ENCODE measurements at places on chromosomes 16 and 17. TPM values are rescaled to one million over a fixed set of nuclear protein-coding genes. Genes with fewer than 3 reads are reported as not detected.

Gene ABCA6
- total RNA-seq: 66.5 TPM

DNA sequence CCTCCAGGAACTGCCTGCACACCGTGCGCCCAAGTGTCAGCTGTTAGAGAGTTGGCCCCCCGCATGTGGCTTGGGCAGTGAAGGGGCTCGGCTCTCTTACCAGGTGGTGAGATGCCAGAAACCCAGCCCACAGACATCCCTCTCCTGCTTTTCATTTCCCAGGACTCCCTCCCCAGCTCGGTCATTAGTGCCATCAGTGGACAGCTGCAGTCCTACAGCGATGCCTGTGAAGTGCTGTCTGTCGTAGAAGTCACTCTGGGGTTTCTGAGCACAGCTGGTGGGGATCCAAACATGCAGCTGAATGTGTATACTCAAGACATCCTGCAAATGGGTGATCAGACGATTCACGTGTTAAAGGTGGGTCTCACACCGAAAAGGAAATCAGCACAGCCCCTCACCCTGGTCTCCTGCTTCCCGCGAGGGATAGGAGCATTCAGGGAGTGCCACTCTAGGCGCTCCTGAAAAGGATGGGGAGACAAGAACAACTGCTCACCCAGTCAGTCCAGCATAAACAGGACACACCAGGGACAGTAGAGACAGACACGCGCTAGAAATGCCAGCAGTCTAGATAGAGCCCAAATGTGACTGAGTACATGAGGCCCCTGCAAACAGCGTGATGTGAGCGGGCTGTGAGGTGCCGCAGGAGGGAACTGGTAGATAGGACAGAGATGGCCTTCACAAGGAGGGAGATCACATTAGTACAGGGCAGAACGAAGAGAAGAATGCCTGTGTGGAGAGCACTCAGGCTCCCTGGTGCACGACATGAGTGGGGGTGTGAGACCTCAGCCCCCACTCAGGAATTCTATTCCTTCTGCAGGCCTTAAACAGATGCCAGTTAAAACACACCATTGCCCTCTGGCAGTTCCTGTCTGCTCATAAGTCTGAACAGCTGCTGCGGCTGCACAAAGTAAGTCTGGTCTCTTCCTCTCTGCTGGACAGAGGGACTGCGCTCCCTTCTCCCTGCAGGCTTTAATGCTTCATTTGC, 25.7 kb upstream of the ENDOV start:
- peaks cover 30% of the 10 kb centered on the region for H3K36me3 ChIP-seq
- no peaks in the 10 kb centered on the region for H3K4me1 ChIP-seq
- H3K4me3 ChIP-seq: no peak overlapping the region
- no peak overlapping the region for H3K27ac ChIP-seq
- H3K27me3 ChIP-seq: no peaks in the 10 kb centered on the region

Gene MYH1
- total RNA-seq: 2.3 TPM

DNA sequence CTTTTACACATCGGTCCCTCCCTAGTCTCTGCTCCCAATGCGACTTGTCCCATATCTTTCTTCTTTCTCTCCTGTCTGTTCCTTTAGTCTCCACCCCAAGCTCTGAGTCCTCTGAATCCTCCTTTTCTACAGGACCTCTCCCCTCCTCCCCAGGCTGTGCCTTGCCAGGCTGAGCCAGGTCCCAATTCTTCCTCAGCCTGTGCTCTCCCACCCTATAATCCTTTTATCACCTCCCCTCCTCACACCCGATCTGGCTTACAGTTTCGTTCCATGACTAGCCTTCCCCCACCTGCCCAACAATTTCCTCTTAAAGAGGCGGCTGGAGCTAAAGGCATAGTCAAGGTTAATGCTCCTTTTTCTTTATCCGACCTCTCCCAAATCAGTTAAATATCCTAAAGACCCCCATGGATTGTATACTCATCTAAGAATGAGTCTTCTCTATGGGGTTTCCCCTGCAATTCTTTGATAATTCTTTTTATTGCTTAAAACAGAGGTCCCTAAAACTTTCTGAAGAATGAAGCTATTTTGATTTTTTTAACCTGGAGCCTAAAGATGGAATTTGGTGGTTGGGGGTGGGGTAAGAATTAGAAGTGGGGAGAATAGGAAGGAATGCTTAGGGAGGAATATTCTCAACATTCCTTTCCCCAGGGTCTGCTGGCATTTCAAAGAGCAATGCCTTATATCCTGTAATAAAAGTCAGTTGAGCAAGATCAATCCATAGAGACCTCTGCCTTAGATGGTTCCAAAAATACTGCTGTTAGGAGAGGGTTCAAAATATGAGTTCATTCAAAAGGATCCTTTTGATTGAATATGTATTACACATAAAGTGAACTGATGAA, 102.8 kb downstream of the MYO1D start:
- H3K36me3 ChIP-seq: no peaks in the 10 kb centered on the region
- no peak overlapping the region for H3K27ac ChIP-seq
- no peaks in the 10 kb centered on the region for H3K4me1 ChIP-seq
- no peak overlapping the region for H3K4me3 ChIP-seq
- H3K27me3 ChIP-seq: no peaks in the 10 kb centered on the region

DNA sequence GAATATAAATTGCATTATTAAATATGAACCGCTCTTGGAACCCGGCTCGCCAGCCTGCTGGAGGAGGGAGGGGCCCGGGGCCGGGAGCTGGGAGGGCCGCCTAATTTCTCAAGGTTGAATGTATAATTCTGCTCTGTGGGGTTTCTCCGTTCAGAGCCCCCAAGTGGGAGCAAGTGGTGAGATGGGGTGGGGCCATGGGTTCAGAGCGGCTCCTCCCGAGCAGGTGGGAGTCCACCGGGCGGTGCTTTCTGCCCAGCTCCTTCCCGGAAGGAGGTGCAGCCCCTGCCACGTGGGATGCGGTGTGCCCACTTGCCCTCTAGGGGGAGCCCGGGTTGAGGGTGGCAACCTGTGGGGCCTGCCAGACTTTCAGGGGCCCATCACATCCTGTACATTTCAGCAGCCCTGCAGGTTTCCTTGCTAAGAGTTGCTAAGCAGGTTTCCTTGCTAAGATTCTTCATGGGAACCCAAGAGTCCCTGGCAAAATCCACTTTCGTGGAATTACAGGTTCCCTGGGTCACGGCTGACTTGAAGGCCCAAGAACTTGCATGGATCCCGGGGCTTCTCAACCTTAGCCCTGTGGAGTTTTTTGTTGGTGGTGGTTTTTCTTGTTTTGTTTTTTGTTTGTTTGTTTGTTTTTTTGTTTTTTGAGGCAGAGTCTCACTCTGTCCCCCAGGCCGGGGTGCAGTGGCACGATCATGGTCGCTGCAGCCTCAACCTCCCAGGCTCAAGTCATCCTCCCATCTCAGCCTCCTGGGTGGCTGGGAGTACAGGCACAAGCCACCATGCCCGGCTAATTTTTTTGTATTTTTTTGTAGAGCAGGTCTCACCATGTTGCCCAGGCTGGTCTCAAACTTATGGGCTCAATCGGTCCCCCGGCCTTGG, 196.7 kb upstream of the GSE1 start:
- H3K4me1 ChIP-seq: no peaks in the 10 kb centered on the region
- H3K4me3 ChIP-seq: no peak overlapping the region
- H3K27ac ChIP-seq: no peak overlapping the region
- H3K36me3 ChIP-seq: no peaks in the 10 kb centered on the region
- DNase-seq: peak; percentile 81

Gene NMT1
- total RNA-seq: 50.8 TPM

GRCh38 chr16:50209546-50210265, 56.6 kb downstream of the TENT4B start:
- peaks cover 32% of the 10 kb centered on the region for H3K36me3 ChIP-seq
- no peak overlapping the region for H3K4me3 ChIP-seq

- H3K4me3 ChIP-seq: no peak overlapping the region
- H3K36me3 ChIP-seq: peaks cover 12% of the 10 kb centered on the region
- no peak for DNase-seq
- H3K27me3 ChIP-seq: no peaks in the 10 kb centered on the region
- no peak overlapping the region for H3K27ac ChIP-seq
- H3K4me1 ChIP-seq: peaks cover 34% of the 10 kb centered on the region
Observed at GRCh38 chr17:40092581-40092980, 7.8 kb downstream of the NR1D1 start.

Gene PTX4
- total RNA-seq: not detected

- no peak overlapping the region for H3K4me3 ChIP-seq
- no peak overlapping the region for H3K27ac ChIP-seq
- no peaks in the 10 kb centered on the region for H3K36me3 ChIP-seq
Observed at GRCh38 chr16:12240036-12240435, 263.5 kb downstream of the SNX29 start.

GRCh38 chr17:737561-738113, 5.2 kb downstream of the TLCD3A start:
- no peak overlapping the region for H3K4me3 ChIP-seq
- H3K36me3 ChIP-seq: no peaks in the 10 kb centered on the region
- H3K27me3 ChIP-seq: no peaks in the 10 kb centered on the region
- no peaks in the 10 kb centered on the region for H3K4me1 ChIP-seq
- no peak for DNase-seq

GRCh38 chr17:546456-546855, 168.2 kb downstream of the VPS53 start:
- H3K27ac ChIP-seq: no peak overlapping the region
- H3K4me1 ChIP-seq: no peaks in the 10 kb centered on the region
- no peaks in the 10 kb centered on the region for H3K27me3 ChIP-seq
- H3K4me3 ChIP-seq: no peak overlapping the region
- no peak for DNase-seq
- peaks cover 3% of the 10 kb centered on the region for H3K36me3 ChIP-seq

DNA sequence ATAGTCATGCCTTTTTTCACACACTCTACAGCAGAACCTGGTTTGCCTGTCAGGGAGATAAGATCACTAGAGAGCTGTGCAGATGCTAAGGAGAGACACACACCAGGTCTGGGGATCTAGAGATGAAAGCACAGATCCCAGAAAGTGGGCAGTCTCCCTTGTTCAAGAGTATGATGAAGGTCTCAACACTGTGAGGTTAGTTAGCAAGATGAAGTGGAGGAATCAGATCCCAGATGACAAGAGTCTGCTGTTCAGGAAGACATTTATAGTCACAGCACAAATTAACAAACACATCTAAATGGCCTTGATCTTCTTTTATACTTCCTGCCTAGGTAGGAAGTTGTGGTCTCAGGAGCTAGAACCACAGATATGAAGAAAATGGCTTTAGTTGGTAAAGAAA, 23.4 kb upstream of the SKAP1 start:
- H3K27ac ChIP-seq: no peak overlapping the region
- no peak overlapping the region for H3K4me3 ChIP-seq
- no peaks in the 10 kb centered on the region for H3K4me1 ChIP-seq
- DNase-seq: no peak

All from right lobe of liver (tissue), 6 donors.